ENCODE measurements at places on chromosomes 2 and 18.

DNA sequence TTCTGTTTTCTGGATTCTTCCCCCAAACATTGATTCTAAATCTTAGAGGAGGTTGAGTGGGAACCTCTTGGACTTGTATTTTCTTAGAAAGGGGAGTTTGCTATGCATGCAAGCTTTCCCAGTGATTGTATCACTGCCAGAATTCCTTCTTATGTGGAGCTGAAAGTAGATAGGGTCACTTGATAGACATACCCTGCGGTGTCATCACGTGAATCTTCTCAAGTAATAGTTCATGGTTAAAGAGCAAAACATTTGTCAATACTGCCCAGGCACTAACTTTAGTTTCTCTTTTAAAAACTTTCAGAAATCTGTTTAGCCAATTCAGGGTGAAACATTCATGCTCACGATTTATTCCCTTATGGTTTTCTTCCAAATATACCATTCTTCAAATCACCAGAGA is 6.4 kb downstream of the PMAIP1 start:
- no peak for DNase-seq

GRCh38 chr2:189393440-189394111 is 47.7 kb upstream of the WDR75 start:
- peak; percentile 87 for DNase-seq

- DNase-seq: no peak
These were observed 14.8 kb upstream of the CLASP1 start for GRCh38 chr2:121664086-121664485.

- DNase-seq: no peak
These were observed 39.3 kb upstream of the CREB1 start for GRCh38 chr2:207490441-207490840.

- DNase-seq: no peak
These were observed 128.3 kb downstream of the SH3BP4 start for GRCh38 chr2:235080101-235080500.

GRCh38 chr18:43314941-43315340 is 37.7 kb upstream of the SYT4 start:
- DNase-seq: peak; percentile 72

GRCh38 chr2:232460171-232460570 is 4.2 kb downstream of the ALPI start:
- no peak for DNase-seq

- DNase-seq: no peak
These were observed 173.6 kb downstream of the ADCYAP1 start for GRCh38 chr18:1078301-1078700.

- no peak for DNase-seq
These were observed 4.0 kb downstream of the CWC22 start for GRCh38 chr2:180003073-180003472.

DNA sequence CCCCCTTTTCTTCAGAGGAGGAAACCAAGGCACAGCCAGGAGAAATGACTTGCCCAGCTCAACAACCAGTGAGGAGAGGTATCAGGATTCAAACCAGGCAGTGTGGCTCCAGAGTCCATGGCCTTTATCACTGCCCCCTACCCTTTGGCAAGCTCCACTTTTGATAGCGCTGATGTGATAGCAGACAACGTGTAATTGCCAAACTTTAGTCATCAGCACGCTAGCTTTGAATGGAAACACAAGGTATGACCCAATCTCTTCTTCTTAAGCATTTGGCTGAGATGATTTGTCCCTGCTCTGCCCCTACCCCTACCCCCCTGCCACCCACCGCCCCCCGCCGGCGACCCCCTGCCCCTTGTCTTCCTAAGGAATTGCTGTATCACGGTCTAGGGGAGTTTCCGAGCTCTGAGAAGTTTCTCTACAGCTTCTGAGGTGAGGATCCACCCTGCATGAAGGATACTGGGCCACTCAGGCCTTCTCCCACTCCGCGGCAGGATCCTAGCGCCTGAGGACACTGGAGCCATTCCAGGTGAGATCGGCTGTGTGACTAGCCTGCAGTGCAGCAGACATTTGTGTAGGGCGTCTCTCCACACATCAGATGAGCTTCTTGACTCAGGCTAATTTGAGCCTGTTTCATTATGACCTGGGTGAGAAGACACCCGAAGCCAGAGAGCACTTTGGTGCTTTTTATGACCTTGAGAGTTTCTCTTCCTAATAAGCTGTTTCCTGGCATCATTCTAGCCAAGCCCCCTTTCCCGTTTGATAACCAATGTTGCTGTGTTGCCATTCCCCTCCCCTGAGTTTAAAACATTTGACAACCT is 75.1 kb upstream of the MAP4K4 start:
- no peak for DNase-seq

DNA sequence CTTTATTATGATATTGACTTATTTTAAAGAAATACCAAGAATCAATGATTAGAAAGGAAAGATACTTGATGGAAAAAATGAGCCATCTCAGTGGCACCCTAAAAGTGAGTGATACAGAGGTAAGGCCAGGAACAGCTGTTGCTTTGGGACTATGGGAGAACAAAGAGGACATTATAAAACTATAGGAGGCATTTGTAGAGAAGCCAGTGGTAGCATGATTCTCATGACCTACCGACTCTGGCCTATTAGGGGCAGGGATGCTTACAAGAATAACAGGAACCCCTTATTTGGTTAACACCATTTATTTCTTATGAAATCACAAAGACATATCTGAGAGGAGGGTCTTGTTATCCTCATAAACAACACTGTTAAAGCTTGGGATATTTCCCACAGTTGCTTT is 162.2 kb downstream of the RIT2 start:
- no peak for DNase-seq

- DNase-seq: no peak
These were observed 72.1 kb upstream of the LMAN1 start for GRCh38 chr18:59431131-59431530.

GRCh38 chr2:121613774-121614173 is 35.5 kb downstream of the CLASP1 start:
- DNase-seq: no peak

- DNase-seq: no peak
These were observed 4.0 kb upstream of the DYSF start for GRCh38 chr2:71449343-71449742.

GRCh38 chr2:118110310-118110709 is 22.0 kb downstream of the INSIG2 start:
- DNase-seq: no peak

DNA sequence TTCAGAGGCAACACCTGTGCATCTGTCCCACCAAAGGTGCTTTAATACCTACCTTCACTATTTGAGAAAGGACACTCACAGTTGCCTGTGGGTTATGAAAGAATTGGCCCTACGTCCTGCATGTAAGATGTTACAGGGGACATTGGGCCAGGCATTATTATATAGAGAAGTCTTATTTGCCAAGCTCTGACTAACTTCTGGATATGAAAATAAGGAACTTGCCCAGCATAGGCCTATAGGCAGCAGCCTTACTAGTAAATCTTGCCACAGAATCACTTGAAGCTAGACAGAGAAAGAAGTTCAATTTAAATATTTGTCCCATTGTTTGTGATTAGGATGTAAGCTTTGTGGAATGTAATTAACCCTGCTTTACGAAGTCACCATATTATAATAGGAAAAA is 41.7 kb downstream of the NLRC4 start:
- DNase-seq: no peak

DNA sequence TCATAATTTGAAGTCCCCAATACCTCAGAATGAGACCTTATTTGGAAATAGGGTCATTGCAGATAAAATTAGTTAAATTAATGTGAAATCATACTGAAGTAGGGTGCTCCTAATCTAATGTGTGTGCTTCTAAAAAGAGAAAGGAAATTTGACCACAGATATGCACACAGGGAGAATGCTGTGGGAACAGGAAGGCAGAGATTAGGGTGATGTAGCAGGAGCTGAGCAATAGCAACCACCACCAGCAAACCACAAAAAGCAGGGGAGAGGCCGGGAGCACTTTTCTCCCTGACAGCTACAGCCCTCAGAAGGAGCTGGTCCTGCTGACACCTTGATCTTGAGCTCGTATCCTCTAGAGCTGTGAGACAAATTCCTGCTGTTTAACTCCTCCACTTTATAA is 24.6 kb upstream of the SCG2 start:
- DNase-seq: peak; percentile 91

Data from astrocyte of the hippocampus (primary cell).